ENCODE measurements at places on chromosomes 13 and 19.

- DNase-seq, result no peak
Measured at GRCh38 chr19:38247126-38247525, 9.0 kb downstream of the PPP1R14A start.

GRCh38 chr13:109655206-109655600, 131.2 kb downstream of the IRS2 start:
- no peak for DNase-seq

DNA sequence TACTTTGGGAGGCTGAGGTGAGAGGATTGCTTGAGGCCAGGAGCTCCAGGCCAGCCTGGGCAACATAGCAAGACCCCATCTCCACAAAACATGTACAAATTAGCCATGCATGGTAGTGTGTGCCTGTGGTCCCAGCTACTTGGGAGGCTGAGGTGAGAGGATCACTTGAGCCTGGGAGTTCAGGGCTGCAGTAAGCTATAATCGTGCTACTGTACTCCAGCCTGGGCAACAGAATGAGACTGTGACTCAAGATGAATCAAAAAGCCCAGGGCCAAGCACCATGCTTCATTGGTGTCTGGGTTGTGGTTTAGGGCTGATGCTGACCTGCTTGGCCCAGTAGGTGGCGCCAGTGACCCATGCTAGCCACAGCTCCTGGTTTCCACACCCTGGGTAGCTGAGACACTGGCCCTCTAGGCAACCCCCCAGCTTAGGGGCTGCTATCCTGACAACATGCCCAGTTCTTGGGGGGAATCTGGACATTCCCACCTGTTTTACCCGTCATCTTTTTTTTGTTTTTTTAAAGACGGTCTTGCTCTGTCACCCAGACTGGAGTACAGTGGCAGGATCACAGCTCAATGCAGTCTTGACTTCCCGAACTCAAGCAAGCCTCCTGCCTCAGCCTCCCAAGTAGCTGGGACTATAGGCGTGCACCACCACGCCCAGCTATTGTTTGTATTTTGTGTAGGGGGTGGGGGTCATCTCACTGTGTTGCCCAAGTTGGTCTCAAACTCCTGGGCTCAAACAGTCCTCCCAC, 5.5 kb downstream of the CCDC124 start:
- DNase-seq, result peak; percentile 69

GRCh38 chr19:45663800-45664199, 4.2 kb upstream of the GIPR start:
- no peak for DNase-seq

DNA sequence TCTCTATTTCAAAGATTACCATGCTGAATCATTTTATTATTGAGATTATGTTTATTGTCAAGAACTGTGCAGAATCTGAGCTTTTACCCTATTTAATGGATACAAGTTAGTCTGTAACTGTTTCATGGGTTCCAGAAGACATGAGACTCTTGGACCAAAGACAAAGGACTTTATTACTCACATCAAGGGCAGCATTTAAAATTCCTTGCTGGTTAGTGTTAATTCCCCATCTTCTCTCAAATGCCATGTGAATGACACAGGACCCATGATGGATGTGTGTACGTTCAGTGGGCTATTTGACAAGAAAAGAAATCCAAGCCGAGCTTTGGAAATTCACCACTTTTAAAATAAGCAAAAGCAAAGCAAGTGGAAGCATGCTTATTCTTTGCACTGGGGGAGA, 139.9 kb downstream of the PCDH20 start:
- no peak for DNase-seq

DNA sequence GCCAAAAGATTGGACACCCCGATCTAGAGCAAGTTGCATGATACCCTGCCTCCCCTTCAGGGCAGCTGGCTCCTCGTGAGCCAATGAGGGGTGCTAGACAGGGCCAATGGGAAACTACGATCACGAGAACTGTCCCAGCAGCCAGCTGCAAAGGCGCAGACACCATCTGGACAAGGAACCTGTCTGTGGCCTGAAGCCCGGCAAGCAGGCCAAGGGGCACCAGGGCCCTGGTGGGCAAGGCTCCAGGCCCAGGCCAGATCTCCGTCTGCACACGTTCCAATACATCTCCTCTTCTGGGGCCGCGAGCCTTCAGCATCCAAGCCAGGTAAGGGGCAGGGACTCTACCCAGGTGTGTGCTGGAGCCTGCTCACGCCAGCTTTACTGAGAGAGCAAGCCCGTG, 20.2 kb downstream of the MED26 start:
- DNase-seq, result no peak

DNA sequence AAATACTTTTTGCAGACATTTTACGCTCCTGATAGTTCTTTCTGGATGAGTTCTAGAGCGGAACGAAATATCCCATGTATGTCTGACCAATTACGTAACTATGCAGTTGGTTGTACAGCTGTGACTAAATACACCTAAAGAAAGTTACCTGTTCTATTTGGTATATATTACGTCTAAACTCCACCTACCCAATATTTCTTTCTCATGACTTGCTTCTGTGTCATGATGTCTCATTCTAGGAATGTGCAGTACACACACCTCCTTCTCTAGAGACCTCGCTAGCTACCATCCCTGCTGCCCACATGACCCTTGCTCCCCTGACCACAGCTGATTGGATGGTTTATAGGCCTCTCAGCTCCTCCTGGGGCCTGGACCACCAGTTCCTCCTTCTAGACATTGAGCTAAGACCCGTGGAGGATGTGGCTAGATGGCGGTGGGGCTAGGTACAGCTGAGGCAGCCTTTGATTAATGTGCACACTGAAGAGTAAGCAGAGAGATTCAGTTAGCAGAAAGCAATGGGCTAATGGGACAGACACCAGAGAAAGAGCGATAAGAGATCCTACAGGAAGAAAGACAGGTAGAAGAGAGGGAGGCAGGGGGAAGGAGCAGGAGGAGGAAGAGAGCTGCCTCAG, 422.1 kb downstream of the COG6 start:
- no peak for DNase-seq
